Stimulated activated CD4-positive, alpha-beta T cell treated with anti-CD3 and anti-CD28 coated beads, Interleukin-1b, Interleukin-23, amount 100 ng/mL, for 1 hour (primary cell): ENCODE measurements at places on chromosomes 5 and 9.

DNA sequence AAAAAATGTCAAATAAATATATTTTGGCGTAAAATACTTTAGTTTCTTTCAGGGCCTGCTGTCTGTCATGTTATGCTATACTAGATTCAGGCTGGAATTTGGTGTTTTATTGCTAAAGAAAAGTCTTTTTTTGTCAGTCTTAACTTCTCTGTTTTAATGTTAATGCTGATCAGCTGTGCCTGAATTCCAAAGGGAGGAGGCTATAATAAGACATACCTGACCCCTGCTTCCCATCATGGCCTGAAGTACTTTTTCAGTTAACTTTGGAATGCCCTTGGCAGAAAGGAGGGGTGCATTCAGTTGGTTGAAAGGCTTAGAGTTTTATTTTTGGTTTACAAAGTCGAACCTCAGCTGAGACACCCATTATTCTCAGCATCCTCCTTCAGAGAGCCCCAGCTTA is 58.1 kb upstream of the PANK3 start:
- DNase-seq: no peak

GRCh38 chr5:142929587-142929986 is 159.4 kb downstream of the ARHGAP26 start:
- no peak for DNase-seq

- DNase-seq: no peak
Observed at GRCh38 chr5:139649082-139649991, 1.2 kb downstream of the CXXC5 start.

DNA sequence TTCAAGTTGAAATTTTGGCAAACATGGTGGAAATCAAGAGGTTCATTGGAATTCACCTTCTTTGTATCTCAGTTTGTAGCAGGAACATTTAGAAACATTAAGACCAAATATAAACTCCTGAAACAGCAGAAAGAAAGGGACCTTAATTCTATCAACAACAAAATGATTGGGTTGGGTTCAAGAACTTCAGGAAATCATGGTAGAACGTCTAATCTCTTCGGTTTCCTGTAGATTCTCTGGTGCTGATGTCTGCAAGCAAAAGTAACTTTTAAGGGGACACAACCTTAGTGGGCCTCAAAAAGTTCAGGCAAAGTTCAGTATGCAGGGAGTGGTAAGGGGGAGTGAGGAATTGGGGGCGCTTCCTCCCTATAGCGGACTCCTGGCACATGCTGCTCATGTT is 3.4 kb downstream of the IL33 start:
- DNase-seq: no peak

DNA sequence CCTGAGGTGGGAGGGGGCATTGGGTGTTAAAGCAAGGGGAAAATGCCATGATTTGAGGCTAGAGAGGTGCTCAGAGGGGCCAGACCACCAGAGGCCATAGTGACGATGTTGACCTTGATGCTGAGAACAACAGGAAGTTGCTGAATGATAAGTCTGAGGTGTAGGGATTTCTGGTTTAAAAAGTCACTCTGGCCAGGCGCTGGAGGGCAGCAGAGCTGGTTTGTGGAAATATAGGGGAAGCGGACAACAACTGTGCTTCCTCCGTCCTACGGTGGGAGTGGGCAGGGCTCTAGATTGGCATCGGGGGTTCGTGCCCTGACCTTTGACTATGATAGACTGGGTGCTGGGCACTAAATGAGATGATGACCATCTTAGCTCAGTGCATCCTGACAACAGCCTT is 44.7 kb downstream of the STOM start:
- no peak for DNase-seq

DNA sequence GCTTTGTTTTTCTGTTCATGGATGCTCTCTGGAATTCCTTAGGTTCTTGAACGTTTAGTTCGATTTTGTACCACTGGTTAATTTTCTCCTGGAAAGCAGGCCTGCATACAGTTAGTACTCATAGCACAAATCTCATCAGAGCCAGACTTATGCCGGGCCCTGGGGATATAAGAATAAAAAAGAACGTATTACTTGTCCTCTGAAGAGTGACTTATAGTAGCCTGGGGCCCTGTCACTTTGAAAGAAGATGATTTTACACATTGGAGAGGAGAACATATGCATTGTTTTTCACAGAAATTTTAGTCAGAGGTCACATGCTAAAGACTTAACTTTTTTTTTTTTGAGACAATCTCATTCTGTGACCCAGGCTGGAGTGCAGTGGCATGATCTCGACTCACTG is 50.3 kb downstream of the ZNF462 start:
- DNase-seq: no peak

GRCh38 chr5:74272024-74272775 is 368.3 kb downstream of the ENC1 start:
- DNase-seq: no peak

GRCh38 chr5:142508591-142508990 is 177.3 kb downstream of the FGF1 start:
- DNase-seq: no peak

DNA sequence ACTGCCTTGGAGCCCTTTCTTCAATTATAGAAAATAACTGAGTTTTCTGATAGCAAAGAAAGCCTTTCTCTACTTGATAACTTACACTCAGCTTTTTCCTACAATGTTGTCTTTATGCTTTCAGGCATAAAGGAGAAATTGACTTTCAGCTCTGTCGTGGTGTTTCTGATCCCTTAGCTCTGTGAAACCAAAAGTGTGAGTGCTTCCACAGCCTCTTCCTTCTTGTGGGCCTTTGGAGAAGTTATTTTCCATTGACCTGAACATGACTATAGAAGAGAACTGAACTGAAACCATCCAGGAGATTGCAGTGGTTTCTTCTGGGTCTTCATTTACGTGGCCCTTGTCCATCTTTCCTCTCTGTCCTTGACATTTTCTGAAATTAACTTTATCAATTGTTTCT is 59.5 kb upstream of the EQTN start:
- no peak for DNase-seq

- no peak for DNase-seq
Observed at GRCh38 chr9:68643901-68644809, 60.9 kb upstream of the PIP5K1B start.

DNA sequence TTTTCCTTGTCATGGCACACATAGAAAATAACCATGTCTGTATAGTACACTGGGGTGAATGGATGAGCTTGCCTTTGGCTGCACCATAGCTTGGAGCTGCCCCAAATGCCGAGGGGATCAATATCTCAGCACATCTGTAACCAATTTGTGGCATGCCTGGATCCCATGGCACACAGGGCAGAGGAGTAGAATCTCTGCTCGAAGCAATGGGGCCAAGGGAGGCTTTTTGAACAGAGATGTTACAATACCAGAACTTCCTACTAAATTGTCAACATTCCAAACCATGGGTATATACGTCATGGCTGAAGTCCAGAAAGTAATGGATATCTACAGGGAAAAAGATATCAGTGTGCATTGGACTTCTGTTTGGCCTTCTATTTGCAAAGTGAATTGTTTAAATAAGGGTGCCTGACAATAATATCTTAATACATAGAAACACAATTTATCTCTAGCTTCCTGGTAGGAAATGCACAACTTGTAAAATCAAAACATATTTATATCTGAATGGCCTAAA is 39.0 kb downstream of the ESM1 start:
- no peak for DNase-seq

GRCh38 chr5:67012171-67012570 is 184.4 kb downstream of the CD180 start:
- no peak for DNase-seq

DNA sequence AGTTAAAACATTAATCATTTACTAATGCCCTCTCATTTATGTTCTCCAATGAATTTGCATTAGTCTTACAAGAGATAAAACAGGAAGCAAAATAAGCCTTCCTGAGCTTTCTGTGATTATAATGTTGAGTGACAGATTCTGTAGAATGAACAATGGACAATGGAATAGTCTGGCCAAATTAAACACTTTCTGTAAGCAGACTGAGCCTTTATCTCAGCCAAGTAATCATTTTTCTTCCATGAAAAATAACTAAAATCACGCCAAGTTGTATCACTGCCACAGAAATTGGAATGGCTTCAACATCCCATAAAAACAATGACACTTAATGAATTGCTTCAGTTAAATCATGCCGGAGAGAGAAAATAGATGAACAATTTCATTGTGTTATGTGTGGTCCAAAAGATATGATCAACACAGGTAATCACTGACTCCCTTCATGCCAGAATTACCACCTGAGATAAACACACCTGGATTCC is 63.0 kb downstream of the TSSK1B start:
- no peak for DNase-seq

DNA sequence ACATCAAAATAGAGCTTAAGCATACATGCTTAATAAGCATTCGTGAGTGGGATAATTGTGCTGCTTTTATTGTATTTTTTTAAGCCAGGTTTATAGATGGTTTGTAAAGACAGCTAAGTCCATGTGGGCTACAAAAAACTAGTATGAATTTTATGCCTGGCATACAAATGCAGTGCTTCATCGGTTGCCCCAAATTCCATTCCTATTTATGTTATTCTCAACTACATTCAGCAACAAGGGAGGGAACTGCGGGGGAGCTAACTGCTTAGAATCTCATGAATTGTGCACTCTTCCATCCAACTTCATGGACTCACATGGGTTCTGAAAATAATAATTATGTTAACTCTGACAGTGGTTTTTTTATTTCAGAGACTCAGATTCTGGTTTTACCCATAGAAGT is 199.2 kb downstream of the FAM170A start:
- DNase-seq: no peak

GRCh38 chr5:78362220-78362619 is 1.8 kb downstream of the SCAMP1 start:
- DNase-seq: no peak

- DNase-seq: no peak
Observed at GRCh38 chr9:134752471-134753168, 111.0 kb downstream of the COL5A1 start.

- no peak for DNase-seq
Observed at GRCh38 chr5:134965271-134965825, 2.4 kb upstream of the CATSPER3 start.

DNA sequence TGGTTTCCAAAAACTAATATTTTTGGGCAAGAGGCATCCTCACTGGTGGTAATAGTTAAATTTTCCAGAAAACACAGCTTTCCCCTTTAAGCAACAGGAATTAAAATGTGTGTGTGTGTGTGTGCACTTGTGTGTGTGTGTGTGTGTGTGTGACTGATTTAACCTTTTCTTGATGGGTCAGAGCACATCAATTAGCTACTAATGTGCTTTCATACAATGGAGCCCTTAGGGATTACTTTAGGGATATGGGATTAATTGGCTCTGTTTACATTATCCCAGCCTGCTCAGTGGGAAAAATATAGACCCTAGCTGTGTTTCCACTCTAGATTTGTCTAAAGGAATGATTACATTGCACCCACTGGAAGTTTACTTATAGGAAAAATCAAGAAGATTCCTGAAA is 6.5 kb downstream of the PLCXD3 start:
- no peak for DNase-seq
